ENCODE measurements at places on chromosomes 16 and 17.

DNA sequence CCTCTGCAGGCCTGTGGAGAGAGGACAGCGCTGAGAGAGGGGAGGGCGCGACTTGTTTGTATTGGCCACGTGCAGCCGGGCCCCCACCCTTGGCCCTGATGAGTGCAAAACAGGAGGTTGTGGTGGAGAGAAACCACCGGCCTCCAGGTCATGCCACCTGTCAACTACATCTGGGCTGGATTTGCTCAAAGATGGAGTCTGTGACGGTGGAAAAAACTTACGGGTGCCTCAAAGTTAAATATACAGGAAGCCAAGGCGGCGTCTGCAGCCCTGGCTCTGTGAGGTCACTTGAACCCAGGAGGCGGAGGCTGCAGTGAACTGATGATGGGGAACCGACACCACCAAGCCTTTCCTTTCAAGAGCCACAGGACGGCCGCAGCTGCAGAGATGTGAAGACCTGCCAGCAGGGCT is 15.7 kb downstream of the C16orf74 start:
- DNase-seq, result no peak

DNA sequence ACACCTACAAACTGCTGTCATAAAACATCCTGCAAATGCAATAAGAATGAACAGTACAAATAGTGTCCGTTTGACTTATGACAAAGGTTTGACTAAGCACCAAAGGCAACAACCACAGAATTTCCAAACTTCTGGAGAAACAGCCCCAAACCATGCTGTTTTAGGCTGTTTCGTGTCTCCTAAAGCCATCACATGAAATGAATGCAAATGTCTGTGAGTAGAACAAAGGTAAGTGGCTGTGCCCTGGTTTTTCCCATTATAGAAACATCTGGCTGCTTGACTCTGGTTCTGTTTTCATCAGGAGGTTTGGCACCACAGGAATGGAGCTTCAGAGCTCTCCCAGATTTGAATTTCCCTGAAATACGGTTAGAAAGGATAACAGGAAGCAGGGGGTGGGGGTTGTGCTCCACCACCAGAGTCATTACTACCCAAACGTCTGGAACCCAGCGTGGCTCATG is 4.6 kb upstream of the EMP2 start:
- no peak for DNase-seq

DNA sequence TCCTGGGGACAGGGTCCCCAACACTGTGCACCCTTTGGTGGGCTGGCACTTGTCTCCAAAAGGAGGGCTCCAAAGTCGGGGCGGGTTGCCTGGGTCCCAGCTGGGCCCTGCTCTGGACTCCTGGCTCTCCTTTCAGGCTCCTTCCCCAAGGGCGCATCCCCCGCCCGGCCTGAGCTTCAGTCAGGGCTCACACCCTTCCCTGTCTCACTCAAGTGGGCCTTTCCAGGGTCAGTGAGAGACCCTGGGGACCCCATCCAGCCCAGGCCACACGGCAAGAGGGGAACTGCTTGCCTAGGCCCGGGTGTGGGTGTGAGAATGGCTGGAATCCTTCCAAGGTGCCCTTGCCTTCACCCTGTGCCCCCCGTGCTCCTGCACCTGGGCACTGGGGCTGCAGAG is 41.8 kb upstream of the SLC38A10 start:
- DNase-seq, result no peak

DNA sequence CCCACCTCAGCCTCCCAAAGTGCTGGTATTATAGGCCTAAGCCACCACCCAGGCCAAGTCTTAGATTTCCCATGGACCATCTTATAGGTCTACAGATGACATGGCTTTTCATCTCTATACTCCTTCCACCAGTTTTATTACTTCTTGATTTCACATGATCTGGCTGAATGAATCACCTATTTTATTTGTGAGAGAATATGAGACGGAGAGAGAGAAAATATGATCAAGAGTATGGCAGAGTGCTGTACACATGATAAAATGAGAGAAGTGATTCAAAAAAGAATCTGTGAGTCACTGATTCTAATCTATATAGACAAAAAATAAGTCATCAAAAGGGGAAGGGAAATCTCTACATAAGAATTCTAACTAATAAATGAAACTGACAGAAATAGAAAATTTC is 13.7 kb downstream of the ACSM1 start:
- no peak for DNase-seq

- no peak for DNase-seq
Observed at GRCh38 chr16:66539623-66540469, 10.1 kb downstream of the TK2 start.

DNA sequence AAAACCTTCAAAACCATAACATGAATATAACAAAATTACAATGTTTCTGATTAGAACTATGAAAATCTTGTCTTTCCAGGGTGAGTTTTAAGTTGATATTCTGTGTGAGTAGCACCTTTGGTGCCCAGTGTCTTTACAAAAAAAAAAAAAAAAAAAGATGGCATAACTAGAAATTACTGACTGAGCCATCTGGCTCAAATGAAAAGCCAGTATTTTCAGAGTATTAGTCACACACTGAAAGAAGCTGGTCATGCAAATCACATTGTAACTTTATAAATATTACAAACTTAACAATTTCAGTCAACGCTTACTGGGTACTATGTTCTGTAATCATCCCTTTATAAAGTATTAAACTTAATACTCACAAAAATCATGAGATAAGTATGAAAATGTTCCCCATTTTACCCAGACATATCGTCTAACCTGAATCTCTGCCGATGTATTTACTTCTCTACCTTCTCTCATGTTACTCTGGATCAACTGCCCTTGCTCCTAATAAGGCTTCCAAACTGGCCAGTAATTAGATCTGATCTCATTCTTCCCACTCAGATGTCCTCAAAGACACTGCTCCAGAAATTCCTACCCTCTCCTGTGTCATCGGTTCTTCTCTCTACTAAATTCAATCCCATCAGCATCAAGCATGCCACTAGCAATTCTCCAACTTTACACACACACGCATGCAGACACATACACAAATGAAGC is 25.4 kb downstream of the UBE2G1 start:
- no peak for DNase-seq

GRCh38 chr17:82810644-82811430 is 29.0 kb downstream of the ZNF750 start:
- no peak for DNase-seq

Measured in NCI-H1694 (cell line).